Activated T-cell treated with anti-CD3 and anti-CD28 coated beads for 24 hours (primary cell): ENCODE measurements at places on chromosomes 2 and 18.

GRCh38 chr18:60549338-60549960 lies 176.9 kb upstream of the MC4R start:
- no peak for DNase-seq

GRCh38 chr18:79576686-79577351 lies 102.8 kb upstream of the CTDP1 start:
- DNase-seq: no peak

DNA sequence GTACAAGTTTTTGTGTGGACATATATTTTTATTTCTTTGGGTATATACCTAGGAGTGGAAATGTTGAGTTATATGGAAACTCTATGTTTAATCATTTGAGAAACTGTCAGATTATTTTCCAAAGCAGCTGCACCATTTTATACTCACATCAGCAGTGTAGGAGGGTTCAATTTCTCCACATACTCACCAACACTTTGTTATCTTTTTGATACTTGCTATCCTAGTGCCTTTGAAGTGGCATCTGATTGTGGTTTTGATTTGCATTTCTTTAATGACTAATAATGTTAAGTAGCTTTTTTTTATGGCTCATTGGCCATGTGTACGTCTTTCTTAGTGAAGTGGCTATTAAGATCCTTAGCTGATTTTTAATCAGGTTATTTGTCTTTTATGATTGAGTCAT lies 64.7 kb upstream of the SLC8A1 start:
- no peak for DNase-seq

DNA sequence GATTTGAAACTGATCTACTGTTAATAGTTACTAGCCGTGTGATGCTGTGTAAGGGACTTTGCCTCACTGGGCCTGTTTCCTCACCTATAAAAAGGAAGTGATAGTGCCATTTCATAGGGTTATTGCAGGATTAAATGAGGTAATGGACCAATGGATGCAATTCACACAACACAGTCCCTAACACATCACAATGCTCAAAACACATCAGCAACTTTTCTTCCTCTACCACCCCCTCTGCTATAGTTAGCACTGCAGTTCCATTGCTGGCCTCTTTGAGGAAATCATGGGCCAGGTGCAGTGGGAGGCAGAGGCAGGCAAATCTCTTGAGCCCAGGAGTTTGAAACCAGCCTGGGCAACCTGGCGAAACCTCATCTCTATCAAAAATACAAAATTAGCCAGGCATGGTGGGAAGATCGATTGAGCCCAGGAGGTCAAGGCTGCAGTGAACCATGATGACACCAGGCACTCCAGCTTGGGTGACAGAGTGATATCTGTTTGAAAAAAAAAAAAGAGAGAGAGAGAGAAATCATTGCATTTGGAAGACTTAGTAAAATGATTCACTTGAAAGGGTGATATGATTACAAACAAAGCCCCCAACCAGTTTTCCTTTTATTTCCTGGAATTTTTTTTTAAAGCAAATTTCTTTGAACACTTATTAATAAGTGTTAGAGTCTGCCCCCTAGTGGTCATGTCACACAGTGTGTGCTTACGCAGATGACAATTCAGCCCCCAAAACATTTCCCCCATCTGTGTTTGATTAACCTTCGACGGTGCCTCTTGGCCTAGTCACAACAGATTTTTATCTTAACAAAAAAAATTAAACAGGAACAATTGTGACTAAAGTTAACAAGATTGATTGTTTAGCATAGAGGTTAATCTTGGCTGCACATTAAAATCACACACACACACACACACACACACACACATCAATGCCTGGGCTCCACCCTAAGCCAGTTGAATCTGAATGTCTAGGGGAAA lies 88.6 kb upstream of the BCL11A start:
- DNase-seq: peak; percentile 5
